Left kidney (tissue), 8 donors: ENCODE measurements at places on chromosomes 7 and 10.

- no peak for DNase-seq
These were observed 148.9 kb downstream of the ZEB1 start for GRCh38 chr10:31467791-31468535.

- no peak for DNase-seq
These were observed 614.7 kb downstream of the PARD3 start for GRCh38 chr10:34200355-34200901.

DNA sequence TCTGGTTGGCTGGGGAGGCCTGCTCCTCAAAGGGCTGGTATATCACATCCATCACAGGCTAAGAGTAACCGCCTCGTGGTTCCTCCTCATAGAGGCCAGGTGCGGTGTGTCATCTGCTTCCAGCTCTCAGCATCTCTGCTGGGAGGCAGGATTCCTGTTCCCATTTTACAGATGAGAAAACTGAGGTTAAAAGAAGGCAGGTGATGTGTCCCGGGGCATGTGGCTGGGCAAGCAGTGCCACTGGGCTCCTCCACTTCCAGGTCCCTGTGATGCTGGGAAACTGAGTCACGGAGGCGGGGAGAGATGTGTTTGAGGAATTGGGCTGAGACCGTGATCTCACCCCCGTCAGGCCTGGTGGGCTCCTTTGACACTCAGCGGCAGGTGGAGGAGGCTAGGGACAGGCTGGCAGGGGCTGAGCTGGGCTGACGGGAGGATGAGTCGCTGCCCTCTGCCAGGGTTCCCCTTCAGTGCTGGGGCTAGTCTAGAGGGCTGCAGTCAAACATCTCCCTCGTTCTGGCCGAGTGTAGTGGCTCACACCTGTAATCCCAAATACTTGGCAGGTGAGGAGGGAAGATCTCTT is 9.4 kb downstream of the ARPC1B start:
- DNase-seq: no peak

DNA sequence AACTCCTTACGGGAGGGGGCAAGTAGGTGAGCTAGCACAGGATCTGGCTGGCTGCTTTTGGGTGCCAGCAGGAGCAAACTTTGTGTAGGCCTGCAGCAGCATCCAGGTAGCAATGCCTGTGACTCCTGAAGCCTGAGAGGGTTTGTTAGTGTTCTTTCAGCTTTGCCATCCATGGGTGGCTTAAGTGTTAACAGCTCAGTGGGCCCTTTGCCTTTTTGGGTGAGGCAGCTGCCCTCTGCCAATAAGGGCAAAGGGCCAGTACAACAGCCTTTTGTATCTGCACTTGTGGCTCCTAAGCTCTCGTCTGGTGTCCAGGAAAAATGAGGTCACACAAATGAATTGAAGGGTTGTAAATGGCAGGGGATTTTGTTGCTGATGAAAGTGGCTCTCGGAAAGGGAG is 359.0 kb upstream of the CHRM2 start:
- DNase-seq: no peak

- no peak for DNase-seq
These were observed 51.0 kb upstream of the OSBPL3 start for GRCh38 chr7:25031007-25031406.

- no peak for DNase-seq
These were observed 30.0 kb downstream of the EEPD1 start for GRCh38 chr7:36182854-36183604.

GRCh38 chr7:16395121-16395520 is 26.2 kb downstream of the CRPPA start:
- no peak for DNase-seq

DNA sequence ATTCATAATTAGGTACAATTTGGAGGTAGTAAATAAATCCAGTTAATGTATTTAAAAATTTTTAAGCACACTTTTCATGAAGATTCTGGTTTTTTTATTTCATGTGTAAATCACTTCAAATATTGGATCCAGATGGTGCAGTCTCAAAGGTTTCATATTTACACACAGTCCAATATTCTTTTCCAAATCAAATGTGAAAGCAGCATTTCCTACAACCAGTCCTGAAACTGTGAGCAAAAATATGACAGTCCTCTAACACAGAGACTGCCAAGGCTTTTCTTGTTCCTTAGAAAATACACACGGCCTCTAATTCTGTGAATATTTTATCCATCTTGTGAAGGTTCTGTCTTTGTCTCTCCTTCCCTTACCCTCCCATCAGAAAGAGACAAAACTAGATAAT is 645.9 kb downstream of the ARL4A start:
- DNase-seq: no peak

GRCh38 chr7:1671594-1672451 is 1.7 kb downstream of the ELFN1 start:
- no peak for DNase-seq

DNA sequence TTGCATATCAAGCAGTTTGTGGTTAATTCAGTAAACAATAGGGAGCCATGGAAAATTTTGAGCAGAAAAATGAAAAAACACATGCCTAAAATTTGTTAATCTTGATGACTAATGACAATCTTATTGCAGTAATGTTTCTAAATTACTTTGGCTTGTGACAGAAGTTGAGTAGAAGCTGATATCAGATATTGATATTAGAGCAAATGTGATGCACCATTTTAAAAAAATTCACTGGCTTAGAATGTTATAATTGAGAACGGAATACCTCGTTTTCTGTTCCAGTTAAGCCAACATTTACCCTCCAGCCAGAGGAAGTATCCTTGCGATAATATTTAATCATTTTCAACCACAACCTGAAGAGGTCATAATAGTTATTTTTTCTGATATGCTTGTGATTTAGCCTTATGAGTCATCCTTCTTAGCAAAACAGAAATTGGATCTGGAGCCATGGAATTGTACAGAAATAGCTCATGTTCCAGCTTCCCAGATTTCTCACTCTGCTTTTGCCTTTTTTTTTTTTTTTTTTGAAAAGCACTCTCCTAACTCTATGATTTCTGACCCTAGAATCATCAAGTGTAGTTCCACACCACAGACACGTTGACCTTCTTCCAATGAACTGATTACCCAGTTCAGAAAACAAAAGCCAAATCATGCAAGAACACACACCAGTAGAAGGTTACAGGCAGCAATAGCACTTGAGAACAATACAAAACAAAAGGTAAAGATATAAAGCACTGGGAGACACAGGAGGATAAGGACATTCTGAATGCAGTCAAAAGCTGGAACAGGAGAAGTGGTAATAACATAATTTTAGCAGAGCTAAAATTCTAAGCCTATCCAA is 96.8 kb upstream of the PHYHIPL start:
- DNase-seq: no peak

GRCh38 chr10:49593998-49594397 is 16.1 kb upstream of the SLC18A3 start:
- DNase-seq: no peak

DNA sequence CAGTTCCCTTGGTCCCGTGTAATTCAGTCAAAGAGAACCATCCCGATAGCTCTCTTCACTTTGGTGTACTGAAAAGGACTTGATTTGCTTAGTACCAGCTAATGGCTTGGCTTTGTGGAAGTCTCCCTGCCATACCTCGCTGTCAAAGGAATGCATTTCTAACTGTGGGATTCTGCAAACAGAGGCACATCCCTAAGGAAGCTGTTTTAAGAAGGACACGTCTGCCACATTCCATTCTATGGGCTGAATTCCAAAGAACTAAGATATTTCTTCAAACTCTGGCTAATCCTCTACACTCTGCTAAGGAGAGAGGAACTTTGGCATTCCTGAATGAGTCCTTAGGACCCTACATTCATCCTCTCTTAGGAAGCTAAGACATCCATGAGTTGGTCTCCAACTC is 327.9 kb downstream of the SFMBT2 start:
- DNase-seq: no peak

GRCh38 chr7:23472956-23473843 is 2.9 kb upstream of the IGF2BP3 start:
- no peak for DNase-seq

DNA sequence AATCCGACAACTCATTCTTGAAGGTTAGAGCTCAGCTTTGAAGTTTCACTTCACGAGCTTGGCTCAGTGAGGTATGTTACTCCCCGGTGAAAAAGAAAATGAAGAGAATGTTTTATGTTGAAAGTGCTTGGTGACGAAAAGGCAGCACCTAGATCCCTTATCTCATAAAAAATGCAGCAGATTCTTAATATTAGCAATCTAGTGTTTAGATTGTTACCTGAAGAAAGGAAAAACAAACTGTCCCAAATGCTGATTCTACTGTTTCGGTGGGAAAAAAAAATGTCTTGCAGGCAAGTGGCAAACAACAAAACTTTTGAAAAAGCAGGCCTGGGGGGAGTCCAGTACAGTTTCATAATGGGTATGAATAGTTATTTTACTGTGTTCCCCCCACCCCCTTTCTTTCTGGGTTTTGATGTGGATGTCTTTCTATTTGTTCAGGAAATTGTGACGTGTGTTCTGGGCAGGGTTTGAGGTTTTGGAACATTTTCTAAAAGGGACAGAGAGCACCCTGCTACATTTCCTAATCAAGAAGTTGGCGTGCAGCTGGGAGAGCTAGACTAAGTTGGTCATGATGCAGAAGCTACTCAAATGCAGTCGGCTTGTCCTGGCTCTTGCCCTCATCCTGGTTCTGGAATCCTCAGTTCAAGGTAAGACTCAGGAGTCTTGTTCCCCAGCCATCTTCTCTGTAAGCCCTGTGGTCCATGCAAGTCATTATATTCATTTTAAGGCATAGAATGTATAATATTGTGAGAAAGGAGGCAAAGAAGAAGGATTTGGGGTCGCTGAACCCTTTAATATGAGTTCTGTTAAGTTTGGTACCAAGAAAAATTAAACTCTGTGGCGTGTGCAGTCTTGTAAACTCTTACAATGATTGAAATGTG is at the start of gene SRGN:
Gene SRGN, plus strand, starts transcription at position 514 of the 881 bp plus-strand sequence. Its CDS starts 55 bp downstream, at position 569.
- no peak for DNase-seq

DNA sequence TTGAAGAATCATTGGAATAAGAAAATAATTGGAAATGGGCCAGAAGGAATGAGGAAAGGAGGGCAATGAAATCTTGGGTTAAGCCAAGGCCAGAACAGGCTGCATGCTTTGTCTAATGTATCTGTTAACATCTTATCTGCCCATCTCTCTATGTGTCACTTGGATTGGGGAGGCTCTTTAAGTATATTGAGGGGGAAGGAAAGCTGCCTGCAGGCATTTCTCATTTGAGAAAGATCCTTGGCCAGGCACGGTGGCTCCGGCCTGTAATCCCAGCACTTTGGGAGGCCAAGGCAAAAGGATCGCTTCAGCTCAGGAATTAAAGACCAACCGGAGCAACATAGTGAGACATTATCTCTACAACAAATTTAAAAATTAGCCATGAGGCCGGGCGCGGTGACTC is 14.3 kb downstream of the PCBD1 start:
- DNase-seq: no peak

GRCh38 chr10:58740620-58741369 is 228.1 kb downstream of the BICC1 start:
- no peak for DNase-seq

DNA sequence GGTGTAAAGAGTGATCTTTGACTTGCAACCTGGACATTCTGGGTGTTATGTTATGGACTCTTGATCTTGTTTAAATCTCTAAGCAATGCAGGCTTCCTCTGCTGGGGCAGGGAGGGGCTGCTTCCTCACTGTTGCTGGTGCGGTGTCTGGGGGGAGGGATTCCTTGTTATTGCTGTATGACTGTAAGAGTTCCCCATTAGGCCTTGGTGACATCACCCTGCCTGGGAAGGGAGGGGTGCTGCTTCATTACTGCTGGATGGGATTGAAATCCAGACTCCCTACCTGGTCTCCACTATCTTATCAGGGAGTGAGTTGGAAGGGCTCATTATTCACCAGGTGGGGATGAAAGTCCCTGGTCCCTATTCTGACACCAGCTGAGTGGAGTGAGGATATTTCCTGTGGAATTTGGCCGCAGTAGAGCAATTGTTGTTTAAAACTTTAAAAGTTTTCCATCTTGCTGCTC is 8.8 kb downstream of the OGDH start:
- no peak for DNase-seq

DNA sequence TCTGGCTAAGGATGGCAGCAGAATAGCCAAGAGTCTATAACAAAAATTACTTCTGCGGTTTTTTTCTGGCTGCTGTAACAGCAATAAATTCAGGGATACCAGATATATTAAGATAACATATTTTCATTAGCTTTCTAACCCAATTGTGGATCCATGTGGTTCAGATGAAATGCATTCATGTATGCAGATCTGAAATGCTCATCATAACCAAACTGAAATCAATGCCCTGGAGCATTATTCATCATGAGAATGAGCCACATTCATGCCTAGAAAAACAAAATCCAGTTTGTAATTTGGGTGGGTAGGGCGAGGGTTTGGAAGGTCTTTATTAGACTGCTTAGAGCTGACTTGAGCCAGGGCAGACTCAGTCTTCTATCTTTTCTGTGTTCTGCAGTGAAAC is 69.8 kb upstream of the SEMA3A start:
- DNase-seq: no peak

DNA sequence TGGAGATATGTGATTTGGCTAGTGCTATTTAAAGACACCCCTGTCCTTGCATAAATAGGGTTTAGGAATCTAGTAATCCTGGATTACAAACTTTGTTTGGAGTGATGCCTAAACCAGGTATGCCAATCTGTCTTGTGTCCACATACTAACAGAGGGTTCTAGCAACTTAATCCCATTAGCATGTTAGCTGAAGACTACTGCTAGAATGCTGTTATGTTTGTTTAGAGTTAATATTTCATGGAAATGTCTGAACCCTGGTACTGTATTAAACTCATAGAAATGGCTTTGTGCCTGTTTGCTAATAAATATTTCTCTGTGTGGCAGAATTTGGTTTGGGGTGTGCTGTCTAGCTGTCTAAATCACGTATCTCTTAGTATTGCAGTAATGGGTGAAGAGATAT is 150.8 kb downstream of the PFKFB3 start:
- DNase-seq: no peak

- no peak for DNase-seq
These were observed 588.7 kb upstream of the MBL2 start for GRCh38 chr10:53361281-53361680.
